ENCODE measurements at places on chromosomes 4 and X. TPM values are rescaled to one million over a fixed set of nuclear protein-coding genes. Genes with fewer than 3 reads are reported as not detected.

The MSANTD1 gene
- total RNA-seq, result 1.2 TPM

The IL1RAPL1 gene
- not detected for total RNA-seq

The TMEM33 gene
- total RNA-seq, result 97.8 TPM

The MAGEB2 gene
- total RNA-seq, result not detected

The CT45A1 gene
- total RNA-seq, result not detected

The GAGE2A gene
- total RNA-seq, result not detected

The MAOA gene
- total RNA-seq, result 0.54 TPM

The LRP2BP gene
- 0.47 TPM for total RNA-seq

The CSN1S1 gene
- not detected for total RNA-seq

The SLITRK4 gene
- total RNA-seq, result not detected

The RPA4 gene
- total RNA-seq, result 0.78 TPM

The MEPE gene
- total RNA-seq, result not detected

The TMEM156 gene
- total RNA-seq, result 29.4 TPM

The CYSLTR1 gene
- total RNA-seq, result 13.9 TPM

The VSIG1 gene
- total RNA-seq, result not detected

The GLRA2 gene
- total RNA-seq, result not detected

The CT45A8 gene
- not detected for total RNA-seq

The NAAA gene
- 31.8 TPM for total RNA-seq

The AFM gene
- total RNA-seq, result not detected

The CITED1 gene
- 0.78 TPM for total RNA-seq

The IL2 gene
- 595 TPM for total RNA-seq

The HPGD gene
- total RNA-seq, result 3.1 TPM

The MORC4 gene
- 4.7 TPM for total RNA-seq

The CLDN22 gene
- not detected for total RNA-seq

The SPATA18 gene
- 0.13 TPM for total RNA-seq

The RNF212 gene
- total RNA-seq, result 0.93 TPM

The RTL3 gene
- 0.07 TPM for total RNA-seq

The TLR6 gene
- total RNA-seq, result 1.7 TPM

The MAGIX gene
- 2.8 TPM for total RNA-seq

The GLRA3 gene
- not detected for total RNA-seq

The STK26 gene
- 57.1 TPM for total RNA-seq

The CCDC160 gene
- not detected for total RNA-seq

The DGKK gene
- not detected for total RNA-seq

The FOXR2 gene
- total RNA-seq, result not detected

The MAGEA2B gene
- not detected for total RNA-seq

The C4orf36 gene
- not detected for total RNA-seq

The NAP1L2 gene
- 1.8 TPM for total RNA-seq

The SYNPO2 gene
- 0.26 TPM for total RNA-seq

The SMIM10 gene
- 0.86 TPM for total RNA-seq

The DUSP9 gene
- 0.10 TPM for total RNA-seq

The SFRP2 gene
- total RNA-seq, result not detected
